AG10803 (cell line): ENCODE measurements at places on chromosomes 5 and 9.

DNA sequence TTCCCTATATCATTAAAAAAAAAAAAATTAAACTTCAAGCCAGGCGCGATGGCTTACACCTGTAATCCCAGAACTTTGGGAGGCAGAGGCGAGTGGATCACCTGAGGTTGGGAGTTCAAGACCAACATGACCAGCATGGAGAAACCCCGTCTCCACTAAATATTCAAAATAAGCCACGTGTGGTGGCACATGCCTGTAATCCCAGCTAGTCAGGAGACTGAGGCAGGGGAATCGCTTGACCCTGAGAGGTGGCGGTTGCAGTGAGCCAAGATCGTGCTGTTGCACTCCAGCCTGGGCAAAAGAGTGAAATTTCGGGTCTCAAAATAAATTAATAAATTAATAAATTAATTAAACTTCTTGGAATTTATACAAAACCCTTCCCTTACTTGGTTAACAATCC is 358.6 kb upstream of the CDH9 start:
- no peak for DNase-seq

- DNase-seq: no peak
Observed at GRCh38 chr5:43421450-43422133, 9.4 kb upstream of the CCL28 start.

GRCh38 chr5:60927450-60927849 is 17.4 kb downstream of the ERCC8 start:
- no peak for DNase-seq

- DNase-seq: peak; percentile 23
Observed at GRCh38 chr5:115463983-115464382, 80.6 kb downstream of the FEM1C start.
